ENCODE measurements at places on chromosomes 12 and 14.
A peak's percentile ranks its signal among the peaks of the same experiment; 100 is the strongest.

DNA sequence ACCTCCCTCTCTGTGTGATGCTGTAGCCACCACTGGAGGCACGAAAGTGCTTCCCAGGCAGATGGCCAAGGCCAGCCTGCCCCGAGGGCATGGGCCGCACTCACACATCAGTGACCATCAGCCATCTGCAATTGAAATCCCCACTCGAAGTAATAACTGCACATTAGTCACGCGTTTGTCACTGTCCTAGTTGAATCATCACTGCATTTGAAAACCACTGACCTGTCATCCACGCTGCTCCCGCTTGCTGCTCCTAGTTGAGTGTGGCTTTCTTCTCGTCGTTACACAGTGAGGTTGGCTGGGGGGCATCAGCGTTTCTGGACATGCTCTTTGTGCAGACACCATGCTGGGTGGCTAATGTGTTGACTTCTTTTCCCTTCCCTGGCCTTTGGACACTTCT is 176.1 kb downstream of the ADGRD1 start:
- no peak for DNase-seq

DNA sequence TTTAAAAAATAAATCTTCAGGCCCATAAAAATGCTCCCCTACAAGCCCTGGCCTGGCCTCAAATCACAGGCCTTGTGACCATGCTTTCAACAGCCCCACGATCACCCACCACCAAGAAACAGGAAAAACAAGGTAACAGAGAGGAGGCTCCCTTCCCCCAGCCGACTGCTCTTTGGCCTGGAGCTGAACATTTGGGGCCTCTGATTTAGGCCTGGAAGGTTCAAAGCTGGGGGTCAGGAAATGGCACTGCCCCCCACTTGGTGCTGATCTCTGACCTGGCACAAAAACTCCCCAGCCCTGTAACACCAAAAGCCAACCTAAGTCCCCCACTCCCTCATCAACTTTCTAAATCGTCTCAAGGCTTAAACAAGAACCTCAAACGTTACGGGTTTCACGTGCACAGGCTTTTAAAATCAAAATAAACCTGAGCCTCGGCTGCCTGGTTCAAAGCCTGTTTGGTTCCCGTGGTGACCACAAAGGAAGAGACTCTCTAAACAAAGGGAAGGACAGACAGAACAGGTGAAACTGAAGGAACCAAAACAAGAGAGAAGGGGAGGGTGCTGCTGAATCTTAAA is 9.0 kb downstream of the ACTN1 start:
- no peak for DNase-seq

- DNase-seq, result peak; percentile 9
Observed at GRCh38 chr12:11765817-11766794, 116.6 kb downstream of the ETV6 start.

GRCh38 chr14:94386085-94387031 is 2.0 kb downstream of the SERPINA1 start:
- DNase-seq, result no peak

DNA sequence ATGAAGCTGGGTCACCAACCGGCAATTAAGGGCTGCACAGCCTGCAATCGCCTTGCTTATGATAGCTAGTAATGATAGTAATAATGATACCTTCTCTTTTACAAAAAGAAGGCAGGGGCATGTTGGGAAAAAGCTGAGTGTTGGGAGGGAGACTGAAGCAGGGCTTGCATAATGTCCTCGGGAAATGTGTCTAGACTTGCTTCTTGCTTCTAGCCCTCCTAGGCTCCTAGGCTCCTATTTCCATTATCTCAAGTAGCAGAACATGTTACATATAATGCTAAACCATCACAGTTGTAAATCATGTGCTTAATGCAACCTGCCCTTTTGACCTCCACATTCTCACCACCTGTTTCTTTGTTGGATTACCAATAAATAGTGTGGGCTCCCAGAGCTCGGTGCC is 18.7 kb downstream of the RERGL start:
- DNase-seq, result no peak

- DNase-seq, result no peak
Observed at GRCh38 chr12:21615431-21615830, 10.8 kb upstream of the GYS2 start.

DNA sequence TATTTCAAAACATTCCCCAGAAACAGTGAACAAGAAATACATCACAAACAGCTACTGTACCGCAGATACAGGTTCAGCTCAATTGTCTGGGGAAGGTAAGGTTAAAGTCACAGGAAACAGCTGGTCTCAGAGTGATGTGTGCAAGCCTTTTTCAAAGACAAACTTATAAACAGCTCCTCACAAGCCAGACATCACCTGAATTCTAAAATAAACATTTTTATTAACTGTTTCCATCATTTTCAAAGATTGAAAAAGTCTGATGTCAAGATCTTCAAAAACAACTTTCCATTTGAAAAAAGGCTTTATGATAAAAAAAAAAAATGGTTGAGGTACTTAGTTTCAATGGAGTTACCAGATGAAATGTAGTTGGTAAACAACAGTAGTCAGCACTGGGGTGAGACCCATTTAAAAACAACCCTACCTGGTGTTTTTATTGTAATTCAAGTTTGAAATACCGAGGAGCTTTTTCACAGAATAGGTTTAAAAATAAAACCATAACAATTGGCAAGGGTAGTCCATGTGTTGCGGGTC is 4.0 kb downstream of the BTG1 start:
- no peak for DNase-seq

- DNase-seq, result no peak
Observed at GRCh38 chr12:57109207-57110103, 1.7 kb downstream of the STAT6 start.

- DNase-seq, result no peak
Observed at GRCh38 chr12:131616043-131616700, 94.7 kb upstream of the SFSWAP start.

GRCh38 chr12:19457561-19457960 is 18.3 kb downstream of the AEBP2 start:
- no peak for DNase-seq

DNA sequence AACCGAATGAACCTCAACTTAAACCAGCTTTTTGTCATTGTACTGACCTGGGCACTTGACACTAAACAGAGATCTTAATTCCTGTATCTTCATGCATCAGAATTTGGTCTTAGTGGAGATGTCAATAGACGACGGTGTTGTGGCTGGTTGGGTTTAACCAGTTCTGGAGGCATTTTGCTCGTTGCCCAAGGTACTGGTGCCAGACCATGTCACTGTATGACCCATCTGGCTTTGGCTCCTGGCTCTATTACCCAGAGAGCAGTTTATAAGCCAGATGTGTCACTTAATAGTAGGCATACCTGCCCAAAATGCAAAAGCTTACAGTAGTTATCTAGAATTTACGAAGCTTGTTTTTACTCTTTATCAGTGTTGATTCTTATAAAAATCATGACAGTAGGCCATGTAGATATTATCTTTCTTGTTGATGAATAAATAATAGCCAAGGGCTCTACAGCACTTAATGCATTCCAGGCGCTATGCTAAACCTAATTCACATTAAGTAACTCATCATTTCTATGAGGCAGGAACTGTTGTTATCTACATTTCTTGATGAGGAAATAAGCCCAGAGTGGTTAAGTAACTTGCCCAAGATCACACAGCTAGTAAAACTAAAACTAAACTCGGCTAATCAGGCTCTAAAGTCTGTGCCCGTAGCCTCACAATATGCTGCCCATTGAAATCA is 179.7 kb upstream of the HIF1A start:
- DNase-seq, result no peak

DNA sequence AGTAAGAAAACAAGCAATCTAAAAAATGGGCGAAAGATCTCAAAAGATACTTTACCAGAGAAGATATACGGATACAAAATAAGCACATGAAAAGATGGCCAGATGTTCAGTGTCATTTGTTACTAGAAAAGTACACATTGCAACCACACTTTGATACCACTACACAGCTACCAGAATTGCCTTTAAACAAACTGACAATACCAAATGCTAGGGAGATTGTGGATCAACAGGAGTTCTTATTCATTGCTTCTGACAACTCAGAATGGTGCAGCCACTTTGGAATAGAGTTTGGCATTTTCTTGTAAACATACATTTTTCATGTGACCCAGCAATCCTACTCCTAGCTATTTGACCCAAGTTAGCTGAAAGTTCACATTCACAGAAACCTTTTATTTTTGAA is 136.3 kb downstream of the FUT8 start:
- DNase-seq, result no peak

DNA sequence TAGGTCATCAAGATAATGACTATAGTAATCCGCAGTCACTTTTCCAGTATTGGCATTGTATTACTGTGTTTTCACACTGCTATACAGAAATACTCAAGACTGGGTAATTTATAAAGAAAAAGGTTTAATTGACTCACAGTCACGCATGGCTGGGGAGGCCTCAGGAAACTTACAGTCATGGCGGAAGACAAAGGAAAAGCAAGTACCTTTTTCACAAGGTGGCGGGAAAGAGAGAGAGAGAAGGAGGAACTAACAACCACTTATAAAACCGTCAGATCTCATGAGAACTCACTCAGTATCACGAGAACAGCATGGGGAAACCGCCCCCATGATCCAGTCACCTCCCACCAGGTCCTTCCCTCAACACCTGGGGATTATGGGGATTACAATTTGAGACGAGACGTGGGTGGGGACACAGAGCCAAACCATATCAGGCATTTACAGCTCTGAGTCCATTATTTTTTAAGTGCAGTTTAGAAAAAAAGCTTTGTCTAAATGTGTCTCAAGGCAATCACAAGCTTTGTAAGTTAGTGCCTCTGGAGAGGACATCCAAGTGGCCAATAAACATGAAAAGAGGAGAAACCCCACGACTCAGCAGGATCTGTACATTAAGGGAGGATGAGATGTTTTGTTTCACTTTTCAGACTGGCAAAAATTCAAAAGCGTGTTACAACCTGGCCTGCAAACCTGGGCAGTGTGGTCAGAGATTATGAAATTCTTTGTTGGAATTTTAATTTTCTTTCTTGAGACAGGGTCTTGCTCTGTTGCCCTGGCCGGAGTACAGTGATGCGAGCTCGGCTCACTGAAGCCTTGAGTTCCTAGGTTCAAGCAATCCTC is 82.0 kb downstream of the DNAH10 start:
- DNase-seq, result no peak

DNA sequence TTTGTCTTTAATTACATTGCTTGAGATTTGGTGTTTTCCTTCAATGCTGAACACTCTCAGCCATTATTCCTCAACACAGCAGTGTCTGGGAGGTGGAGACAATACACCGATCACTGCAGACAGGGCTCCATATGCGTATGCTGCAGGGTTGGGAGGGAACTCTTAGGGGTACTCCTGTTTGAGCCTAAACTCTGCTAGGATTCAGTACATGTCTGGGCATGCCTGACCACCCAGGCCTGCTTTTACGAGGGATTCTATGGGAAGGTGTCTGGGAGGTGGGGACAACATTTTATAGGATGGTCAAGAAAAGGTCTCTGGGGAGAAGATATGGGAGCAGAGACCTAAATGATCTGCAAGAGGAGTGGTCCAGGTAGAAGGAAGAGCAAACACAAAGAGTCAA is 34.3 kb downstream of the DHRS2 start:
- no peak for DNase-seq

GRCh38 chr12:116152268-116152667 is 125.2 kb downstream of the MED13L start:
- DNase-seq, result no peak

DNA sequence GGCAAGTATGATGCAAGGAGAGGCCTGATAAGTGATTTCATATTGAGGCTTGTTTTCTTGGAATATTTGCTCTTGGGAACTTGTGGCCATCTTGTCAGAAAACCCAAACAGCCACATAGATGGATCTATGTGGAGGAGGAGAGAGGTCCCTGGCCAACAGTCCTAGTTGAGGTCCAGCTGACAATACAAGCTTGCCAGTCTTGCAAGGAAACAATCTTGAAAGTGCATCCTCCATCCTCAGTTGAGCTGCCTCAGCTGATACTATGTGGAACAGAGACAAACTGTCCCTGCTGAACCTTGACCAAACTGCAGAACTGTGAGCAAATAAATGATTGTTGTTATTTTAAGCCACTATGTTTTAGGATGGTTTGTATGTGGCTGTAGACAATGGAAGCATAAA is 146.4 kb downstream of the TMX1 start:
- no peak for DNase-seq

DNA sequence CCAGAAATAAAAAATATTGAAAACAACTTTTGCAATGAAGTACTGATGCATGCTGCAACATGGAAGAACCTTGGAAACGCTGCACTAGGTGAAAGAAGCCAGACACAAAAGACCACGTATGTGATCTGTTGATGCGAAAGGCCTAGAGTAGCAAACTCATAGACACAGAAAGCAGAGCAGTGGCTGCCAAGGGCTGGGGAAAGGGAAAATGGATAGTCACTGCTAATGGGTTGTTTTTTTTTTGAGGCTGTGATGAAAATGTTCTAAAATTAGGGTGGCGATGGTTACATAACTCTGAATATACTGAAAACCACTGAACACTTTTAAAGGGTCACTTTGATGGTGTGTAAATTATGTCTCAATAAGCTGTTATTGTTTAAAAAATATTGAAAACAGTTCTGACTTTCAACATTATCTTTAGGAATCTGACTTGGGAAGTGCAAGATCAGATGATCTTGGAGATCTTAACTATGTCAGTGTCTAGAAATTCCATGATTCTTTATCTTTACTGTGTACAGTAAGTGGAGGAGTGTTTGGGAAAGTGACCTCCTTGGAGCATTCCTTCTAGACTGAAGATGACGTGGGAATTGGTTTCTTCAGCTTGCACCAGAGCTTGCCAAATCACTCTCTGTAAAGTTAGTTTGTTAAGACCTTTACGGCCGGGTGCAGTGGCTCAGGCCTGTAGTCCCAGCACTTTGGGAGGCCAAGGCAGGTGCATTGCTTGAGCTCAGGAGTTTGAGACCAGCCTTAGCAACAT is 12.4 kb downstream of the MLXIP start:
- no peak for DNase-seq

DNA sequence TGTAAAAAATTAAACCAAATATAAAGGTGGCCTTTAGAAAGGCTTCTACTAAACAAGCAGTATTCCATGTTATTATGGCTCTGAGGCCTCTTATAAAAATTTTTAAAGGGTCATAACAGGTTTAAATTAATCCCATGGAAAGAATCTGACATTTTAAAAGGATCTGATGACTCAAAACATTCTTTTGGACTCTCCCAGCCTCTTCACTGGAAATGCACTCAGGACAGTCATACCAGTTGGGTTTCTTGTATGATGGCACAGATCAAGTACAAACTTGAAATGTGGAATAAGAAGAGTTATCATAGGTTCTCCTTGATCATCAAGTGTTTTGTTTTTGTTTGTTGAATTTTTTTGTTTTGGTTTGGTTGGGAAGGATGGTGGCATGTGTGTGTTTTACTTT is 50.8 kb downstream of the PPP2R5E start:
- DNase-seq, result no peak

DNA sequence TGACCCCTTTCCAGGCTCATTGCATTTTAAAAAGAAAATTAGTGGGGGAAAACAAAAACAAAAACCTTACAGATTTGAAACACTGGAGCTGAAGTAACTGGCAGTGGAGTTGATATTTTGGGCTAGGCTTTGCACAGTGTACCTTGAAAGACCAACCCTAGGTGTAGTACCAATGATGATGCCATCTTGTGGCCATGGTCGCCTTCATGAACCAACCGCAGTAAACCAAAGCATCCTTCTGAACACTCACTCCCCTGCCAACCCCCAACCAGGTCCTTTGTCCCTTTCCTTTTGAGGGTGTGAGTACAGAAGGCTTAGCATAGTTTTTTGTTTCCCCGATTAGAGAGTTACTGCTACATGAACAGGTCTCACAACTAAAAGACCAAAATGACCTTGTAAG is 5.9 kb downstream of the TOMM20L start:
- no peak for DNase-seq

GRCh38 chr12:70660002-70660604 is 22.9 kb upstream of the PTPRB start:
- DNase-seq, result no peak
